ENCODE measurements at places on chromosomes 2 and 18.
A peak's percentile ranks its signal among the peaks of the same experiment; 100 is the strongest.

DNA sequence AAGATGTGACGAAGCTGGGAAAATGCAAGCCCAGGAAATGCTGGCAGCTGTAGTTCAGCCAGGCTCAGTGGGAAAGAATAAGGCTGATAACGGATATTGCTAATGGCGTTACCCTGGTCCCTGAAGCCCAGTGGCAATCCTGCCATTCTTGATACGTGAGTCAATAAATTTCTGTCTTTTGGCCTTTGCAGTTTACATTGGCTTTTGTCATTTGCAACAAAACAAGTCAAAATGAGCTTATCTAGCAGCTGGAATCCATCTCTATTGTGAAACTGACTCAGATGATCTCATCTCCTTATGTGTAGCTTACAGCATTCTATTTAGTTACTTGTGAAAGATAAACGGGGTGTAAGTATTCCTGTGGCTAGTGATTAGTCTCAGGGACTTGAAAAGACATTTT, 43.8 kb downstream of the ARL6IP6 start:
- peak; percentile 33 for DNase-seq

DNA sequence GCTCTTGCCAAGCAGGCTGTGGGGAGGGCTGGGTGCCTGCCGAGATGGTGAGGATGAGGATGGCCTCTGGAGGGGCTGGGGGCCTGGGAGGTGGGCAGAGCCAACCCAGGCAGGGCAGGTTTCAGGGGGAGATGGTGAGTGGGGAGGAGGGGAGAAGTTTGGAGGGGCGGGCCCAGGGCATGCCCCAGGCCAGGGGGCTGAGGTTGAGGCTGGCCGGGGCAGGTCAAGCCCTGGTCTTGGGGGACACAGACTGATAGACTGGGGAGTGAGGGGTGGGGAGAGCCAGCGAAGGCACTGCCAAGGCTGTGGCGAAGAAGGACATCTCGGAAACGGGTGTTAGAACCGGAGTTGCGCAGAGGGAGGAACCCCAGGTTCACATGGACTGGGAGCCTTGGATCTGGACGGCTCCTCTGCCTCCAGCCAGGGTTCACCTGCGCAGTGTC, 12.6 kb downstream of the CAPN10 start:
- DNase-seq: peak; percentile 29

GRCh38 chr18:49723648-49724180, 89.6 kb downstream of the ACAA2 start:
- DNase-seq: no peak

DNA sequence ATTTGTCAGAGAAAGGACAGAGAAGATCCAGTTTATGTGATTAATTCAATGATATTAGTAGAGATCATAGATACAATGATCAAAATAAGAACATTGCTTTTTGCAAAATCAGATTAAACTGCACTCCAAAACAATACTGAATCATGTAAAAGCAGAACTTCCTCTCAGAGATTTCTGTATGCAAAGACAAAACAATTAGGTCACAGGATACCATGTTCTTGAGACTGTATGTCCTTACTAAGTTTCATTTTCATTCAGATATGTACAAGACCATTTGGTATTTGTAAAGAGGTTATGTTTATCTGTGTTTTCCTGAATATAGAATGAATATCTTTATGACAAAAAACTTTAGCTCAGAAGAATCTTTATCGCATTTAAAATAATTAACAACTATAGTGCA, 161.8 kb downstream of the DLGAP1 start:
- DNase-seq: no peak

DNA sequence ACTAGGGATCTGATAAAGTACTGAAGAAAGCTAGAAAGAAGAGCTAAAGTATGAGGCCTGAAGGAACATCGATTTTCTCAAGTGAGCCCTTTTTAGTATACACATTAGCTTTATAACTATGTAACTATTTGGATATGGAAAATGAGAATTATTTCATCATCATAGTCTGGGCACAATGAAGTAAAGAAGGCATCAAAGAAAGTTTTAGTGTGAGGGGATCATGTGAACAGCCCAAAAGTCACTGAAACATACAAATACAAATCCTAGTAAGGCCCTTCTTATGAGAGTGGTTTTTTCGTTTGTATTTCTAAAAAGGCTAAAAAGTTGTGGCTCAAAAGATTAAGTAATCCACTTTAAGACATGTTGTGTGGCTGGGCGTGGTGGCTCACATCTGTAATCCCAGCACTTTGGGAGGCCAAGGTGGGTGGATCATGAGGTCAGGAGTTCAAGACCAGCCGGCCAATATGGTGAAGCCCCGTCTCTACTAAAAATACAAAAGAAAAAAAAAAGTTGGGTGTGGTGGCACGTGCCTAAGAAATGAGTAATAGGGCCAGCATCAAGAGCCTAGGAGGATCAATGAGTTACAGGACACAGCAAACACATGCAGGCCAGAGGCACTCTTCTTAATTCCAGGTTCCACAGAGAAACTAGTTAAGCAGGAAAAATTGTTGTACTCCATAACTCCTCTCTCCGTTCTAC, 61.9 kb downstream of the PUM2 start:
- DNase-seq: no peak

Data from Right ventricle myocardium superior (tissue), 1 donor.